ENCODE measurements at places on chromosomes 13 and 19.
A peak's percentile ranks its signal among the peaks of the same experiment; 100 is the strongest.

DNA sequence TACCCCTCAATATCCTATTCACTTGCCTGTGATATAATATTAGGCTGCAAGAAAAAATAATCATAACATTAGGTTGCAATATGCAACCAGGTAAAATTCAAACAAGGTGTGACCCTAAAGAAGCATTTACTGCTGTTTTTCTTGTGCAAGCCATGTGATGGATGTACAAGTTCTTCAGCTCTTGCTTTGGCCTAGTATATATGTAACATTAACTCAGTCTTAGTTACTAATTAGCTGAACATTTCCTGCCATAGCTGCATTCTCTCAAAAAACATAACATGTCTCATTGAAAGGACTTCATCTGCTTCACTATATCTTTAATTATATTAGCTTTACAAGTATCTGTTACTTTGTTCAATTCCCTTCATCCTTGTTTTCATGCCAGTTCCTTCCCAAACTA, 406.8 kb upstream of the HTR2A start:
- no peak for DNase-seq

- no peak for DNase-seq
Observed at GRCh38 chr19:4378886-4379285, 21.5 kb downstream of the SH3GL1 start.

GRCh38 chr19:29753190-29753933, 38.3 kb upstream of the C19orf12 start:
- DNase-seq, result no peak

DNA sequence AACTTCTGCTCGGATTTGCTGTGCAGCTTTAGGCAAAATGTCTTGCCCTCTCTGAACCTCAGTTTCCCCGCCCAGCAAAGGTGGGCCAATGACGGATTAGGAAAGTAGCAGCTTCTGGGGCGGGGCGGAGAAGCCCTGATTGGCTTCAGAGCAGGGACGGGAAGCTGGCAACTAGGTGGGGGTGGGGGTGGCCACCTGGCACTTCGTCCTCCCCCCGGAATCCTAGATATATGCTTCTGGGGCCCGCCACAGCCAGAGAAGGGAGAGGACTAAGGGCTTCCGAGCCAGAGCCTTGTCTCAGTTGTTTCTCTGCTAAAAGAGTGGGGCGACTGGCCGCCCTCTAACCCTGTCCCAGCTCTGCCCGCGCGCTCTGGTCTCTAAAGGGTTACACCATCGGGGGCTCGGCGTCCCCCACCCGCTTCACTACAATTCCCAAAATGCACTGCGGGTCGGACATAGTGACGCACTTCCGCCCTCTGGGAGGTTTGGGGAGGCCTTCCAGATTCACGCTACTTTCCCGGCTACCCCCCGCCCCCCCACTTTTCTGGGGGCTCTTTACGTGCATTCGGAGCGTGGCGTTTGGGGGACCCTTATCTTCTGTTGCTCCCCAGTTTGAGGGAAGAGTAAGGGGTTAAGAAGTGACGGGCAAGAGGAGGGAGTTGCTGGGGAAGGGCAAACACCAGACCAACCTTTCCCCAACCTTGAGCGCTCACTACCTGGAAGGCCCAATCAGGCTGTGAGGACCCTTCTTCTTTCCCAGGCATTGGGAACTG, 672 bp upstream of the IRF2BP1 start:
- peak; percentile 94 for DNase-seq

DNA sequence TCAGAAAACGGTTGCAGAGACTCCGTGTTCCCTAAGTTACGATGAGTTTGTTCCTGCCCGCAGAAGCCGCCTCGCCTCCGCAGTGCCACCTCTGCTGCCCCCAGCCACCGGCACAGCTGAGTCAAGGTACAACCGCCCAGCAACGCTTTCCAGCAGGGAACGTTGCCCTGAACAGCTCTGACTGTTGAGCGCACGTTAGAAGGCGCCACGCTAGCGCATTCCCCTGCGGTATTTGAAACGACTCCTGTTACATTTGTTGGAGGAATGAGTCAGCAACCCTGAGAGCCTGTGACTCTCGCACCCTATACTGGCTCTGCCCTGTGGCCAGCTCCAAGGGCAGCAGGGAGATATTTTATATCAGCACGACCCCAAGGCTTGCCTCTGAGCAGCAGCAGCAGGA, 302.8 kb downstream of the TEX29 start:
- DNase-seq, result no peak

DNA sequence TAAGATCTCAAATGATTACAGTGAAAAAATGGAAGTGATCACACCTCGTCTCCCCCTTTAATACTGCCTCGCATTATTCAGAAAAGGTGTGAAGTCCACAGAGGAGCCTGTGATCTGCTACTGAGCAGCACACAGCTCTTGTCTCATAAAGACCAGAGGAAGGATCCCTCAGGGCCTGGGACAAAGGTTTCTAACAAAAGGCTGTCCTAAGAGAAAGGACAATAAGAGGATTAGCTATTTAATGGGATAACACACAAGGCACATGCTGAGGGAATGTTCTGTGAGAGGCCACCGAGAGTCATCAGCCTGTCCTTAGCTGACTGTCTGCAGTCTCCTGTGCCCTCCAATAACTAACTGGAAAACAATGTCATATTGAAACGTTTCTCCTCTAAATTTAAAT, 26.7 kb downstream of the EBPL start:
- no peak for DNase-seq
